Transverse colon (tissue), 4 donors: ENCODE measurements at places on chromosomes 3 and 15. TPM values are rescaled to one million over a fixed set of nuclear protein-coding genes. Genes with fewer than 3 reads are reported as not detected.

DNA sequence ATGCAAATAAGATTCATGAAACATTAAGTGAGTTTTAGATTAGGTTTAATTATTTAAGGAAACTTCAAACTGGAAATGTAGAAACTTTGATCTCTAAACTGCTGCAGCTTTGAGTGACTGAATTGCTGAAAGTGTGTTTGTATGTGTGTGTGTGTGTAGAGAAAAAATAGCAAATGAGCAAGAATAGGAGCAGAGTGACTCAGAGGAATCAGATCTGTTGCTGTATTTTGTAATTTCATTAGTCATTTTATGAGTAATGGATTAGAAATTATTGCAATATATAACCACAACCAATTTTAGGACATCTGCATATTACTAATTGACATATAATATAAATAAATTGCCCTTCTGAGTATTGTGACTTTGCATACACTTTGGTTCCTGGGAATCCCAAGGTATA is 52.8 kb upstream of the SLC9A9 start:
- no peak for DNase-seq

GRCh38 chr3:61110576-61110975 is 140.7 kb downstream of the FHIT start:
- DNase-seq = no peak

DNA sequence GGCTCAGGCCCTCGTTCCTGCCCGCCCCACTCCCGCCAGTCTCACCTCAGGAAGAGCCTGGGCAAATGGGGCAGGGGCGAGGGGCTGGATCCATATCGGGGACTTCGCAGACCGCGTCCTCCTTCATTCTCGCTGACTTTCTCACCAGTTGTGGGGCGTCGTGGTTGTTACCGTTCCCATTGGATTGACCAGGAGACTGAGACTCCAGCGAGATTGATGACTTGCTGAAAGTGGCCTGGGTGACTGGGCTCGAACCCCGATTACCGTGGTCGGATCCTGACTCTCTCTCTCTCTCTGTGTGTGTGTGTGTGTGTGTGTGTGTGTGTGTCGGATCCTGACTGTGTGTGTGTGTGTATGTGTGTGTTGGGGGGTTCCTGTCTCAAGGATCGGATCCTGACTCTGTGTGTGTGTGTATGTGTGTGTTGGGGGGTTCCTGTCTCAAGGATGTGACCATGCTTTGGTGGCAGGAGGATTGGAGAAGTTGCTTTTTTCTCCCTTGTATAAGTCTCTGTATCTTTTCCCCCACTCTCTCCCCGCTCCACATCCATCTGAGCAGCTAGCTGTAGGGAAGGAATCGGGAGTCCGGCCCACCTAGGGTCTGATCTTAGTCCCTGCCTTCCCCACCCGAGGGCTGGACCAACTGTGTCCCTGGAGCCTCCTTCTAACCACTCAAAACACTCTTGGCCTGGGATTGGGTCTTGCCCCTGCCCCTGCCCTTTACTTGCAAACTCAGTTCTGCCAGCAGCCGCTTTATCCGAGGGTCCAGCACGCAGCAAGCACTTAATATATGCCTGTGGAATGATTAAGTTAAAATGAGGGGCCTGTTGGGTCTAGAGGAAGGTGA is 603 bp downstream of the PLEKHO2 start:
- no peak for DNase-seq

- peak; percentile 65 for DNase-seq
Measured at GRCh38 chr3:16101295-16102186, 72.9 kb upstream of the GALNT15 start.

- no peak for DNase-seq
Measured at GRCh38 chr3:46860810-46861604, 2.2 kb downstream of the MYL3 start.

GRCh38 chr3:123660900-123661299 is 76.0 kb upstream of the HACD2 start:
- peak; percentile 91 for DNase-seq

GRCh38 chr15:25703726-25704125 is 159.4 kb downstream of the ATP10A start:
- DNase-seq = no peak

DNA sequence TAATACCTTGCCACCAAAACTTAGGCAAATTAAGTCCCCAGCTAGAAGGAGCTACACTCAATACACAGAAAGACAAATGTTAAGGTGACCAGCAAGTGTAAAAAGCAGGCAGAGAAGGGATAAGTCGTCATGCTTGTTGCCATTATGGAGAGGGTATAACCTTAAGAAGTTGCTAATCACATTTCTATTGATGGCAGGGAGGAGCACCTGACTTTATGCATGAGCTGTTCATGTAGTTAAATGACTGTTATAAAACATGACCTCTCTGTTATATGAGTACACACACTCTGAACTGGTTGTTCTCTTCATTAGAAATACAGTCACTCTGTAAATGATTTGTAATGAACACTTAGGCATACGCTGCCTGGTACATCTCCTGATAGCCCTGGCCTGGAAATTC is 6.6 kb upstream of the CCNL1 start:
- no peak for DNase-seq

DNA sequence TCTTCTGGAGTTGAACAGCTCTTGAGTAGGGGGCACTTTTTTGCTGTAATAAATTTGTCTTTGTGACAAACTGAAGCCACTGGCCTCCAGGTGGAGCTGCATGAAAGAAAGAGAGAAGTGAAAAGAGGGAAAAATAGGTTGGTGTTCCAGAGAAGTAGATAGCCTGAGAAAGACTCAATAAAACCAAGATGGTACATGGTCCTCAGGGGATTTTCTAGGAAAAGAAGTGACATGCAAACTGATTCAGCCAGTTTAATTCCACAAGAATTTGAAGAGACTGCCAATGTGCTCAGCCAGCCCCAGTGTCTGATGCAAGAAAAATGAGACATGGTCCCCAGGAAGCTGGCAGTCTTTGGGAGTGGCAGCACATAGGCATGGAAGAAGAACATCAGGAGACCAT is 152.7 kb downstream of the CD47 start:
- DNase-seq = no peak

DNA sequence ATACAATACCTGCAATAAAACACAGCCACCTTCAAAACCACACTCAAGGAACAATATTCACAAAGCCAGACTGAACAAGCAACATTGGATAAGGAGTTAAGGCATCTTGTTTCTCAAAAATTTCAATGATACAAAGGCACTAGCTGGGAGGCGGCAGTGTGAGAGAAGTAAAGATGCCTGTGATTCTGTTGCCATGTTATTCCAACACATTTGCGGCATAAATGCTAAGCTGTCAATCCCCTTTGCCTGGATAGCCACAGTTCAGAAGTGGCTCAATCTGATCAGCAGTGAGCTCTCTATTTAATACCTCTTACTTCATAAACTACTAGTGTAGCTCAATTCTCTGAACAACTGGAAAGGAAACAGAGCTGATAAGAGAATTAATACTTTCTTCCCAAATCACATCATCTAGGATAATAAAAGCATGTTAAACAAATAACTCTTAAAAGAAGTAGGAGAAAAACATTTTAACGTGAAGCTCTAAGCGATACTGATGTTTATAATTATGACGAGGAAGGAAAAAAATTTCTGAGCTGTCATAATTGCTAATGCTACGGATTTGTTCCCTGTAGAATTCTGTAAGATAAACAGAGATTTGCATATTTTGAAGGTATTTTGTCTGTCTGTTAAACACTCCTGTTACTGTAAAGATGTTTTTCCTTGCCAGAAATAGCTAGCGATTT is 358.4 kb downstream of the FOXP1 start:
- DNase-seq = no peak

- DNase-seq = no peak
Measured at GRCh38 chr15:61987824-61988223, 72.4 kb downstream of the VPS13C start.

- no peak for DNase-seq
Measured at GRCh38 chr3:62187022-62187431, 186.3 kb downstream of the FEZF2 start.

The C3orf49 gene
- total RNA-seq = not detected

The GPR160 gene
- total RNA-seq = 195 TPM

The GOLGA8O gene
- 10.9 TPM for total RNA-seq

The AMIGO3 gene
- not detected for total RNA-seq

The IGF2BP2 gene
- 87.2 TPM for total RNA-seq

The PYGO1 gene
- total RNA-seq = 3.3 TPM
